Fibroblast of villous mesenchyme (primary cell): ENCODE measurements at places on chromosomes 5 and 9.
A peak's percentile ranks its signal among the peaks of the same experiment; 100 is the strongest.

DNA sequence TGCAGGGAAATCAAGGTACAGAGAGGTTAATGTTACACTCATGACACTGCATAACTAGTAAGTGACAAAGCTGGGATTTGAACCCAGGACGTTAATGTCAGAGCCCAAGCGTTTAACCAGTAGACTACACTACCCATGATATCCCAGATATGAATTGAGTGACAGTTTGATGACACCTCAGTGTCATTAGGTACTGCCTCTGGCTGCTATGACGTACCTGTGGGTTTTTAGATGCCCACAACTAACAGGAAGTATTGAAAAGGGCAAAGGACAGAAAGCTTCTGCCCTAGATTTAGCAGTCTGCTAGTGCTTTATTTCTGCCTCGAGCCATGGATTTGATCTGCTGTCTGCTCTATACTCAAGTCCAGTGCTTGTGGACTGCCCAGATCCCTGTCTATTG is 56.2 kb downstream of the GLRA1 start:
- no peak for DNase-seq

- peak; percentile 47 for DNase-seq
These were observed 160.2 kb upstream of the DAPK1 start for GRCh38 chr9:87337335-87338087.

DNA sequence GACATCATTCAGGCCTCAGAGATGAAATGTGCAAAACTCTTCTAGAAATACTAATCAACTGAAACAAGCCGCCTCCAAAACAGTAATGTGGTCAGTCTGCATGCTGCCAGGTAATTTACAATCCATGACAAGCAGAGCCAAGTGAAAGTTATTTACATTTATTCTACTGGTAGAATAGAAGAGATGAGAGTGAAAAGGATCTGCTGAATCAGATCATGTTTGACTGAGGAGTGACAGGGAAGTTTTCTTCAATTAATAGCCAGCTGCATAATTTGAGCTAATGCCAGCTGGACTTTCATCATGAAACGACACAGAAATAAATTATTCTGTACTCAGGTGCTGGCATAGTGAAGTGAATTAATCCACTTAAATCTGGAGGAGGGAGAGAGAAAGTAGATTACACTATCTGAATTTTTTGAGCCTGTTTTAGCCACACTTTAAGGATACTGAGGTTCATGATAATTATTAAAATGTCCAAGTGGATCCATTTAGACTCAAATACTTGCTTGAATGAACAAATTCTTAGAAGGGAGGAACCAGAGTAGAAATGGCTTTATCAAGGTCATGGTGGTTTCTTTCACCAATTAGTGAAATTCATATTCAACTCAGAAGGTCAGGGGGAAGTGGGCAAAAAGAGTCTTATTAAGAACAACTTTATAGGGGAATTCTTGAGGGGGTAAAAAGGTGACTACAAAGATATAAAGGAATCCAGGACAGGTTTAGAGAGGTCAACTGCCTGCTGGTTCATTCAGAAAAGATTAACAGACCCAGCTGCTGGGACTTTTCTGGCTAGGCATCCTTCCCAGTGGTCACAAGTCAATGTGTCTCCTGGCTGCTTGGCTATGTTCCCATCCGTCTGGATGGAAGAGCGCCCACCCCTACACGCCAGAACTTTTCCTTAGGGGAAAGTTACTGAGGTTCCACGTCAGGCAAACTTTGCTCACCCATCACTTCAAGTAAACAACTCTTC is 350.4 kb downstream of the PDE4D start:
- DNase-seq, result peak; percentile 71

DNA sequence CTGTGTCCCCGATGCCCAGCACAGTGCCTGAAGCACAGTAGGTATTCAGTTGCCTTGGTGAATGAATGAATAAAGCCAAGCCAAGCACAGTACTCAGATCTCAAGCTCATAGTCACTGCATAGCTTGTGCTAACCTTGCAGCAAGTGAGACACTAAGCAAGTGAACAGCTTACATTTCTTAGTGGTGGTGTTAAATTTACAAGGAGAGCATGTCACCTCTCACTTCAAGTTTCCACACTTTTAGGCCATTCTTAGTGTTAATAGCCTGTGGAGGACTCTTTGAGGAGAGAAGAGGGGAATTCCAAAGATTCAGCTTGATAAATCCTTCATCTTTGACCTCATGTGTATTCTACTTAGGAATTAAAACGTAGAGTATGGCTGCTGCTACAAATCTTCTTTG is 104.7 kb downstream of the C9orf152 start:
- DNase-seq, result no peak

DNA sequence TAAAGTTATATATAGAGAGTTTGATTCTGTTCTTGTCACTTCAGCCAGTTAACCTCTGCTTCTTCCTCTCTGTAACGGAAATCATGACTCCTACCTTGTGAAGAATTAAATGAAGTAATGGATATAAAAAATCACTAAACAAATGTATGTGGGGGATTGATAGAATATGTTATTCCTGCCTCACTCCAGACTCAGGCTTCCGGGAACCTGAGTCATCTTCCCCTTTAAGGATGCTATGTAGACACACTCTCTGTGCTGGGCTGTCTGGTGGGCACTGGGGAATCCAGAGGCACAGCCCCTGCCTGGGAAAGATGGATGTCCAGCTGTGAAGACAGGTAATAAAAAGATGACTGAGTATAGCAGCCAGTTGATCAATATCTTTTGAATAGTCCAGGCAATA is 77.4 kb downstream of the ZNF618 start:
- peak; percentile 29 for DNase-seq

DNA sequence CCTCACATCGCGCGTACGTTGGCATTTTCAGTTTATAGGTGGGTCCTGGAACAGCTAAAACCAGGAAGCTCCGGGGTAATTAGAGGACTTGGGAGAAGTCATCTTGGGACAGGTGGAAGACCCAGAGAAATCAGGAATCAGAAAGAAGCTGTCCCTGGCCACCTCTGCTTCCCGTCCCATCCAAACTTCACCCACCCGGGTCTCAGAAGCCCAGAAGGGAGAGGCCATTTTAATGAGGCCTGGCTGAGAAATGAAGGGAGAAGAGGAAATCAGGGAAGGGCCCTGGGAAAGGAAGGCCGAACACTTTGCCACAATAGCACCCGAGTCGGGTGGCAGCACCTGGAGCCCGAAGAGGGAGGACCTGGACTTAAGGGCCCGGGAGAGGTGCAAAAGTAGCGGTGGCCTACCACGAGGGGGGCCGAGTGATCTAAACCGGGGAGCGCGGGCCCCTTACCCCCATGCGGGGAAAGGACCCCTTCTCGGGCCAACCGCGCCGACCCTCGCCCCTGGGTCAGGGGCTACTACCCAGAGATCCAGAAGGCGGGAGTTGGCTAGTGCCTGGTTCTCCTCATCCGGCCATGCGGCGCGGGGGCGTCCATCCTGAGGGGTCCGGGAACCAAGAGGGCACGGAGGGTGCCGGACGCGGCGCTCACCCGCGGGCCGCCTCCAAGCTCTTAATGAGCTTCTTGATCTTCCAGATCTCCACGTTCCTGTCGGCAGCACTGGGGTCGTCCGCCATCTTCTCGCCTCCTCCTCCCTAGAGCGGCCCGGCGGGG is 668 bp downstream of the ETF1 start:
- peak; percentile 47 for DNase-seq

DNA sequence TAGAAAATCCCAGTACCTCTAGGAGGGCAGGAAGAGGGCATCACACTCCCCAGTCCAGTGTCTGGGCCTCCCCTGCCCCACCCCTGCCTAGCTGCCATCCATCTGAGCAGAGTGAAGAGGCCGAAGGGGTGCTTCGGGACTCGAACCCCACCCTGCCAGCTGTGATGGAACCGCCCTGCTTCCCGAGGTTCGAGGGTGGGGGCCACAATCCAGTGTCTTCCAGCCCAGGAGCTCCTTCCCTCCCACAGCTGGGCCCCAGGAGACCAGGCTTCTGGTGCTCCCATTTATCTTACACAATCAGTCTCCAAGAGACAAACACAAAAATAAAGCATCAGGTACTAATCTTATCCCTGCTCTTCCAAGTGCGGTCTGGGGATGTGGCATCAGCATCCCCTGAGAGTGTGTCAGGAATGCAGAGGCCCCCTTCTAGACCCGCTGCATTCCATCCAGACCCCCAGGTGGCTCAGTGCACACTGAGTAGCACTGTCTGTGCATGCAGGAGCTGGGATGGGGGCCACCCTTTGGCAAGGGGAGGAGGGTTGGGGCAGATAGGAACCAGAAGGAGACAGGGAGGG is 122.8 kb upstream of the TBC1D2 start:
- DNase-seq, result peak; percentile 28

DNA sequence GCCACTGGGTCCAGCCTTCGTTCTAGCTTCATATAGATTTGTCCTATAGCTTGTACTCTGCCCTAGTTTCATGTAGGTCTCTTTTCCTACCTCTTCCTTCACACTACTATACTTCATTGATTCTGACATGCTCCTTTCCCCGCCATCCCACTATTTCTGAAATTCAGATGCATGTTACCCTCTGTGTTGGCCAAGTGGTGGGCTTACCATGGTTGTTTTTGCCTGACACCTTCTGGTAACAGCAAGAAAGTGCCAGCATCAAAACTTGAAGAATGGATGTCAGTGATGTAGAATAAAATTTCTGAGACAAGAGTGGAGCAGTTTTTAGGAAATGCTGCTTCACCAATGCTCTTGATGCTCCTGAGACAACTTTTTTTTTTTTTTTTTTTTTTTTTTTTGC is 19.5 kb upstream of the SERINC5 start:
- peak; percentile 43 for DNase-seq

GRCh38 chr9:137458194-137459151 is 661 bp downstream of the NSMF start:
- DNase-seq, result no peak

GRCh38 chr5:6251565-6252102 is 126.7 kb downstream of the MED10 start:
- DNase-seq, result no peak

- no peak for DNase-seq
These were observed 121.1 kb downstream of the CAVIN4 start for GRCh38 chr9:100698945-100699344.

DNA sequence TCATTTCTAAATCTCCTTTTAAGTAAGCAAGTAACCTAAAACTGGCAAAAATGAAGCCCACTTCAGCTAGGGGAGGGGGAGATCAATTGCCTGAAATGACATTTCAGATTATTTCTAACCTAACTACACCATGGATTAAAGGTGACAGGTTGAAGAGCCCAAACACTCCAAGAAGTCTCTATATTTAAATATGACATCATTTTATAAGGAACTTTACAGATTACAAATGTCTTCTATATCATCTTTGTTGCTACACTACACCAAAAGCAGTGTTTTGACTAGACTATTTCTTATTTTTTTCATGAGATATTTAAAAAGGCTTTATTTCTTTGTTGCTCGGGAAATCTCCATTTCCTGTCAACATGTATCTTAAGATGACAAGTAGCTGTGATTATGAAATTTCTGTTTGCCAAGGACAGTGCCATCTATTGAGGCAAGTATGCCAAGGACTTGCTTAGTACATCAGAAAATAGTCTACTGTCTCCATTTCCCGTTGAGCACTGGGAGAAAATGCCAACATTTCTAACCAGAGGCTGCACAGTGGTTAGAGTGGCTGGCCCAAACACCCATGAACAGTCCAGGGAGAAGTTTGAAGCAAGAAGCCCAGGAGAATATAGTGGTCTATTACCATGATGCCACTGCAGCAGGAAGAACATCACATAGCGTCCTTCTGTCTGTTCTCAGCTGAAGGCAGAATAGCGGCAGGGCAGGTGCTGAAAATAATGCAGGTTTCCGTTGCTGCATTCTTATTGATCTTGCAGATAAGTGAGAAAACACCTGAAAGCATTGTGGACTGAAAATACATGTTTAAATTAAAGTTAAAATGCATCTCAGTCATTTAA is 93.4 kb upstream of the ITGA2 start:
- no peak for DNase-seq

GRCh38 chr9:86413971-86414880 is 60.0 kb upstream of the TUT7 start:
- peak; percentile 49 for DNase-seq

DNA sequence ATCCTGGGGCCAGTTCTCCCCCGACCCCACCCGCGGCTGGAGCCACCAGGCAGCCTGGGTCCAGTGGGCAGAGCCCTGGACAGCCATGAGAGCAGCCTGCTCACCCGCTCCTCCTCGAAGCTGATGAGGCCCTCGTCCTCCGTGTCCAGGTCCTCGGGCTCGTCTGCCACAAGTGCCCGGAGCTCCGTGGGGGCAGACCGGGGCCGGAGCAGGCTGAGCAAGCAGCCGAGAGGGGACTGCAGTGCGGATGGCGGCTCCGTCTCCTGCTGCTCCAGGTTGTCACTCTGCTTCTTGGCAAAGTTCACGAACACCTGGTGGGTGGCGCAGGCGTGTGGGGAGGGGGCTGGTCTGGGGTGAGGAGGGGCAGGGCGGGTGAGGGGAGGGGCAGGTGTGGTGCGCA is 11.9 kb upstream of the CLIC3 start:
- no peak for DNase-seq

DNA sequence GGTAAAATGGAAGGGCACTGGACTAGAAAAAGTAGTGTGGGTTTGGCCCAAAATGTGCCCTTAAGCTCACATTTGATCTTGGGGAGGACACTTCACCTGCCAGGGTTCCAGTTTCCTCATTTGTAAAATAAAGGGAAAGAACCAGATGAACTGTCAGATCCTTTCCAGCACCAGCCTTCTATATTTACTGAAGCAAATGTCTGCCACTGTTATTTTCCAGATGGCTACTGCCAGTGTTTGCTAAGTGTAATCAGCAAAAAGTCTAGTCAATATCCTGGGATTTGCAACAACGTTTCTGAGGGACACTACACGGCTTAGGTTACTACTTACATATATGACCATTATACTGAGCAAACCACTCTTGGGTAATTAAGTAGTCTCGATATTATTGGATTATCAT is 340.3 kb downstream of the KCNN2 start:
- DNase-seq, result no peak
